GM06990 (cell line): ENCODE measurements at places on chromosomes 1 and 21.

- no peak for DNase-seq
Observed at GRCh38 chr1:230975636-230976035, 3.0 kb downstream of the TTC13 start.

- DNase-seq: no peak
Observed at GRCh38 chr1:70355111-70355407, 537 bp upstream of the ANKRD13C start.

- DNase-seq: no peak
Observed at GRCh38 chr1:155207806-155208540, at the start of gene THBS3. Gene THBS3, minus strand, starts transcription at chr1:155207897. Its CDS starts 21 bp downstream, at chr1:155207876.

GRCh38 chr1:218425647-218426342 is 80.7 kb downstream of the TGFB2 start:
- DNase-seq: no peak

GRCh38 chr1:30475201-30475600 is 248.2 kb downstream of the MATN1 start:
- no peak for DNase-seq

GRCh38 chr21:45251635-45252447 is 35.9 kb downstream of the POFUT2 start:
- DNase-seq: no peak

DNA sequence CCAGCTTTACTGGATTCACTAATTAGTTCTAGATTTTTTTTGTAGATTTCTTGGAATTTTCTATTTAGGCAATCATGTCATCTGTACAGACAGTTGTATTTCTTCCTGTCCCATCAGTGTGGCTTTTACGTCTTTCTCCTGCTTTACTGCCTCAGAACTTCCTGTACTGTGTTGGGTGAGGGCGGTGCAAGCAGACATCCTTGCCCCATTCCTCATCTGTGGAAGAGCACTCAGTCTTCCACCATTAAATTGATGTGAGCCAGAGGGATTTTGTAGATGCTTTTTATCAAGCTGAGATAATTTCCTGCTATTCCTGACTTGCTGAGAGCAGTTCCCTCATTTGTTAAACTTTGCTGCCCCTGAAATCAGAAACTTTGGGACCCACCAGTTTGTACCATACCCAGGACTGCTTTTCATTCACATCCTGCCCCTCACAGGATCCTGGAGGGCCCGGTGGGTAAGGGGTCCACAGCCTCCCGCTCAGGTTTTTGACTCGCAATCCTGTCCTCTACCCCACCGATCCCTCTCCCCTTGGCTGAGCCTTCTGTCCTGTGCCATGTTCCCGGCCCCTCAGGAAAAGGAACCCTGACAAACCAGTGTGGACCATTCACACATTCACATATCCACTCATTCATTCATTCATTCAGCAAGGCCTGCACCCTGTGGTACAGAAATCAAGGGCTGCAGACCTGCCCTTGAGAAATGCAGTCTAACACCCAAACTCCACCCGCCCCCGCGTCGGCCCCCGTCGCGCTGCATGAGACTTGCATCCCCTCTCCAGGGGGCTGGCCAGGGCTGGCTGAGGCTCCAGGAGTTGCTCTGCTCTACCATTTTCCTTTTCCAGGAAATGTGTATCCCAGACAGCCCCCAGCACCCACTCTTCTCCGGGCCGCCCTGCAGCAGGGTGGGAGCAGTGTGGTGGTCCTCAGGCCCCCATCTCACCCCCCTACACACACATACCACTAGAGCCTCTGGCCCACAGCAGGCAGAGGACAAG is 246.5 kb upstream of the VAMP3 start:
- no peak for DNase-seq

DNA sequence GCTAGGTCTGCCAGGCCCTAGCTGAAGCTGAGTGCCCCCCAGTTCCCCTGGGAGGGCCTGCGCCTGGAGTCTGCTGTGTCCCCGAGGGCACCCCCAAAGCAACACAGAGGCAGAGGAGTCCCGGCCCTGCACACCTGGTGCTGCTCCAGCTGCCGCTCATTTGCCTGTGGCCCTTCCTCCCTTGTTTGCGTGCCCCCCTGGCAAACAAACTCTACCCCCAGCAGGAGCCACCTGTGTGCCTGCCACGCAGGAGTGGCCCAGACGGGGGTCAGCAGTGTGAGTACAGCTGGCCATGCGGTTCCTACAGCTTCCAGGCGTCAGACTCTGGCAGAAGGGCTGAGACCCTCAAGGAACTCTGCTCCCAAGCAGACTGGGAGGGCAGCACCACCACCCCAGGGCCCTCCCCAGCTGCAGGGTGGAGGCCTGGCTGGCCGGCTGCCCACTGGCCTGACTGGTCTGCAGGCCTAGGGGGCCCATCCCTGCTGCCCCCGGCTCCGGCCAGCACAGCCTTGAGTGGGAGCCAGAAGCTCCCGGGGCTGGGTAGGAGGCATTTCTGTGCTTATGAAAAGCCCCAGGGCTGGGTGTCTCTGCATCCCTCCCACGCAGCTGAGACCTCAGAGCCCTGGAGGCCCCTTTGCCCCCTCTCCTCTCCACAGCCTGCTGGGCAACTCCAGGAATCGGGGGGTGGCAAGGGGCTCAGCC is 563 bp upstream of the TAS1R3 start:
- DNase-seq: no peak

- DNase-seq: no peak
Observed at GRCh38 chr21:45391743-45392572, 13.0 kb upstream of the COL18A1 start.

- no peak for DNase-seq
Observed at GRCh38 chr1:99520121-99520520, 125.8 kb upstream of the PALMD start.

- no peak for DNase-seq
Observed at GRCh38 chr1:178055779-178056471, 38.0 kb upstream of the RASAL2 start.

- DNase-seq: no peak
Observed at GRCh38 chr1:226945106-226945857, 5.2 kb downstream of the COQ8A start.

DNA sequence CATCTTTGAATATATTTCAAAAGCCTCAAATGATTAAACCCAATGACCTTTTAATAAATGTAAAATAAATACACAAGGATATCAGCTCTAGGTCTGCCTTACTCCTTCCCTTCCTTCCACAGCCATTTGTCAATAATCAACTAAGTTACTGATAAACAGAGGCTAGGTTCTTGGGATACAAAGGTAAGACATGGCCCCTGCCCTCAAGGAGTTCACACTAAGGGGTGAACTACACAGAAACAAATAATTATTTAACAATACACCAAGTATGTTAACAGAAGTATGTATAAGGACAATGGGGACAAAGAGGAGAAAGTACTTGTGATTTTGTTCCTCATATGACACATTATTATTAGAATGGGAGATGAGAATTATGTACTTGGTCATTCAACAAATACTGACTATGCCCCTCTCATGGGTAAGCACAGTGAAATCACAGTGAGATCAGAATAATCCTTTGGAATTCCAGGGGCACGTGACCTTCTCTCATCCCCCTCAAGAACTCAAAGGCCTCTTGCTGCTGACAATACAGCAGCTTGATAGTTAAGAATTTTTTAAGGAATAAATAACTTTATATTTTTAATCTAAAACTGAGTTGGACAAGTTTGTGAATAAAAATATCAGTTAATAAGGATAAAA is 40.2 kb downstream of the ATP1B1 start:
- no peak for DNase-seq

- DNase-seq: no peak
Observed at GRCh38 chr1:156386134-156386901, 17.3 kb downstream of the RHBG start.

DNA sequence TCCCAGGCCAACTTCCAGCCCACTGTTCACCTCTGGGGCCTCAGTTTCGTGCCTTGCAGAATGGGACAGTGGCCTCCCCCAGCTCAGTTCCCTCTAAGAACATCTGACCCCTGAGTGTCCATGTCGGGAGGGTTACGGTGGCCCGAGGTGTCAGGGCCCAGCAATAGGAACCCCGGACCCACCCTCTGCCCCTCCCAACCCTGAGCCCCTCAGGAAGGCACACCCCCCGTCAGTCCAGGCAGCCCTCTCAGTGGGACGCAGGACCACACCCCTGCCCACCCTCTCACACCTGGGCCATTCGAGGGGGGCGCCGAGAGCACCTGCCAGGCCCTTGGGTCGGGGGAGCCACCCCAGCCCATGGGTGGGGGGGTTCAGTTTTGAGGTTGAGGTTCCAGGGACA is 447 bp downstream of the TTC34 start:
- no peak for DNase-seq

DNA sequence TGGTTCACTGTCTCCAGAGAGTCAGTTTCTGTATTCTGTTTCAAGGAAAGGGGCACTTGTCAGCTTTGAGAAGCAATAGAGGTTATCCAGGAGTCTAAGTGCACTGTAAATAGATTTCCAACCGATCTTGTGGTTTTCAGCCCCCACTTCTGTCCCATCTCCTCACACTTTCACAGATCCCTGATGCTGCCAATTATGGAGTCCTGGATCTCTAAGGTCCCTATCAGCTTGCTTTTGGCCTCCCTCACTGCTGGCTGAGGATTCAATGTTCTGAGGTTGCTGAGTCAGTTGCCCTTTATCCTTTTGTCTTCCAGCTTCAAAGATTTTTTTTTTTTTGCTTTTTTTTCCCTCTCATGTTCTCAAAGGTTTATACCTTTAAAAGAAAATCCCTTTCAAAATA is 98.4 kb downstream of the DIRAS3 start:
- DNase-seq: no peak

DNA sequence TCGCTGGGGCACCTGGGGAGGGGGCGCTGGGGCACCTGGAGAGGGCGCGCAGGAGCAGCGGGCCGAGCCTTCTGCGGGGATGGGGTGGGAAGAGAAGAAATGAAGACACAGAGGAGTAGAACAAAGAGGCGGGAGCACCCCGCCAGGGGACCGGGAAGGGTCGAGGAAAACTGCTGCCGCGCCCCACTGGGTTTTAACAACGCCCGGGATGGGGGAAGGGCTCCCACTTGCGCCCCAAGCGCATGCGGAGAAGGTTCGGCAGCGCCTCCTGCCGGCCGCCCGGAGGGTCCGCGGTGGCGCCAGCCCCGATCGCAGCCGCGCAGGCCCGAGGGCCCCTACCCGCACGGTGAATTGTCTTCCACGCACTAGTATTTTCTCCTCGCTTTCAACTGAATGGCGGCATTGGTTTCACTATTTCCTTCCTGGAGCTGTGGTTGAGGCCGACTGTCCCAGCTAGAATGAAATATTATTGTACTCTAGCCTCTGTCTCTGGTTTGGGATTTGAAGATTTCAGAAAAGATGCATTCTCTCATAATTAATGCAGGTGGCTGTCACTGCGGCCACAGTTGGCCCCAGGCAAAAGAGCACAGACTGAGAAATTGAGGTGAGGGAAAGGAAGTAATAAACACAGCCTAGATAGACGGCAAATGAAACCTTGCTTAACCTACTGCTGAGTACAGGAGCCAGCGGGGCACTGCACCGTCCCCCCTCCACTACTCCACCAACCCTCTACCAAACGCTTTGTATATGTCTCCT is 57.3 kb downstream of the MAB21L3 start:
- peak; percentile 73 for DNase-seq

- DNase-seq: no peak
Observed at GRCh38 chr1:69595486-69595885, 27.8 kb downstream of the LRRC7 start.

DNA sequence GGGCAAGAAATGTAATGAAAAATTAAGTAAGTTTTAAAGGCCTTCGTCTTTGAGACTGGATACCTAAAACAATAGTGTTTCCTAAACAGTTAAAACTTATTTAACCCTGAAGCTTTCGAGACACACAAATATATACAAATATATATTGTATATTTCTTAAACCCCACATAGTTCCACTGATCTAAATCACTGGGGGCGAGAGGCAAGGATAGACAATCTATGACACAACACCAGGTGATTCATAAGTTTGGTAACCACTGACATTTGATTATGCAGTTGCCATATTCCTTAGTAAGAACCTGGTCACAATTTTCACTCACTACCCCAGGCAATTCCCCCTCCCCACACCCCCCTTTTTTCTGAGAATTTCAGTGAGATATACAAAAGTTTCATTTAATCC is 55.3 kb upstream of the BOLA1 start:
- DNase-seq: no peak

- DNase-seq: no peak
Observed at GRCh38 chr1:77282866-77283539, 1.2 kb downstream of the AK5 start.

DNA sequence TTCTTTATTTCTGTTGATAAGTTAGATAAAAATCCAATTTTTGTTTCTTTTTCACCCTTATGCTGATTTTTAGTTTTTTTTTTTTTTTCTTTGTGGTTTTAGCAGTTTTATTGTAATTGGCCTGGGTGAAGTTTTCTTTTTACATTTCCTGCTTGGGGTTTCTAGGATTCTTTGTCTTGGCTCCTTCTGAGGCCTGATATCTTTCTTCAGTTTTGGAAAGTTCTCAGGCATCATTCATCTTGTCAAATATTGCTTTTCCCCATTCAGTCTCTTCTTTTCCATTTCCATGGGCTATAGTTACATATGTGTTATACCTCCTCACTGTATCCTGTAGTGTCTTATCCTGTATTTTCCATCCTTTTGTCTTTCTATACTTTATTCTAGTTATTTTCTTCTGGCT is 28.5 kb downstream of the ST6GALNAC3 start:
- no peak for DNase-seq

DNA sequence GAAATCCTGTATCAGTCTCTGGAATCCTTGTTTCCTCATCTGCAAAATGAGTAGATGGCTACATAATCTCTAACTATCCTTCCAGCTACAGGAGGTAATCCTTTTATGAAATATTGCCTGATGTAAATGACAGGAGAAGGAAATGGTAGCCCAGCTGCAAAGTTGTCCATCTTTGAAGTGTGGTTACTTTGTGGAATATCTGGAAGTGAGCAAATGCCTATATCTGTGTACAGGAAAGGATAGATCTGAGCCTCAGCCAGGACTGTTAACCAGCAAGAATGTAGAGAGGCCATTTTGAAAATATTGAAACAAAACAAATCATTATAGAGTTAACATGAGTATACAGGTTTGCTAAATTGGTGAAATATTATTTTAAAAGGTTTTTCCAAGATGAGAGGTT is 74.8 kb upstream of the BMP8A start:
- DNase-seq: no peak

GRCh38 chr1:209650454-209650853 is 1.8 kb downstream of the LAMB3 start:
- DNase-seq: no peak

DNA sequence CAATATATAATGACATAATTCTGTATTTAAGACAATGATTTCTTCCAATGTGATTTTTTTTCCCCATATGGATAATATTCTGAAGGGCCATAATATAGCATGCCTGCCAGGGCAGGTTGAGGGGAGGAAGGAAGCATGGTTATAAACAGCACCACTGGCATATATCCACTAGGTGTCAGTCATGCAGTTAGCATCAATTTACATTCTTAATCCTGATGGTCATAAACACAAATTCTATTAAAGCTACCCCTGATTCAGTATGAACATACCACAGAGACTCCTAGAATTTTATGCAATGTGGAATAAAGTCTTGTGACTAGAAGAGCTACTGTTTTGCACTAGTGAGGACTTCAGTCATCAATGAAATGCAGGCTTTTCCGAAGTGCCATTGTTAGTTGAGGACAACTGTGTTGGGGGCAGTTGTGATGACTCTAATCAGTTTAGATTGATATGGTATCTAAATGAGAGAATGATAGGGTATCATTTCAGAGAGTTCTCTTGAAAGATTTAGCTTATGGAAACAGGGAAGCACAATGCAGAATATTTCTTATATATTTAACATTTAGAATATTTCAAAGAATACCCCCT is 342.7 kb upstream of the NR5A2 start:
- no peak for DNase-seq

GRCh38 chr1:60133848-60134247 is 60.3 kb upstream of the C1orf87 start:
- no peak for DNase-seq

- DNase-seq: no peak
Observed at GRCh38 chr1:222547944-222548671, at the start of gene HHIPL2. Gene HHIPL2, minus strand, starts transcription at chr1:222548104. Its CDS starts 60 bp downstream, at chr1:222548044.
